ENCODE measurements at places on chromosomes 1 and 21.
A peak's percentile ranks its signal among the peaks of the same experiment; 100 is the strongest.

DNA sequence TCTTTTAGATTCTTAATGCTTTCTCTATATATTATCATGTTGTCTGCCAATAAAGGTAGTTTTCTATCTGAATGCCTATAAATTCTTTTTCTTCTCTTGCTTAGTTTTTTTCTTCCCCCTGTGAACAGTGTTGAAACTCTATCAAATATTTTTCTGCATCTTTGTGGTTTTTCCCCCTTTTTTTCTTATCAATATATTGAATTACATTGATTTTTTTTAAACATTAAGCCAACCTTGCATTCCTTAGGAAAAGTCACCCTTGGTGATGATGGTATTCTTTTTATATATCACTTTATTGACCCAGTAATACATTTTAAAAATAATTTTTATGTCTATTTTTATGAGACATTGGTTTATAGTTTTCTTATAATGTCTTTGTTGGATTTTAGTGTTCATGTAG is 131.7 kb downstream of the RABGAP1L start:
- no peak for DNase-seq

- no peak for DNase-seq
These were observed 3.2 kb upstream of the IBA57 start for GRCh38 chr1:228162286-228163006.

- DNase-seq = peak; percentile 11
These were observed at the start of gene TSPAN2 for GRCh38 chr1:115089420-115090185. Gene TSPAN2 (minus strand): TSS chr1:115089503. CDS start chr1:115089432, 71 bp downstream.

- no peak for DNase-seq
These were observed at the start of gene ZBTB7B for GRCh38 chr1:155002464-155003226. Gene ZBTB7B (plus strand): TSS chr1:155002802. CDS start chr1:155014661, 11,859 bp downstream.

- DNase-seq = peak; percentile 22
These were observed 11.5 kb upstream of the HCRTR1 start for GRCh38 chr1:31605908-31606427.

DNA sequence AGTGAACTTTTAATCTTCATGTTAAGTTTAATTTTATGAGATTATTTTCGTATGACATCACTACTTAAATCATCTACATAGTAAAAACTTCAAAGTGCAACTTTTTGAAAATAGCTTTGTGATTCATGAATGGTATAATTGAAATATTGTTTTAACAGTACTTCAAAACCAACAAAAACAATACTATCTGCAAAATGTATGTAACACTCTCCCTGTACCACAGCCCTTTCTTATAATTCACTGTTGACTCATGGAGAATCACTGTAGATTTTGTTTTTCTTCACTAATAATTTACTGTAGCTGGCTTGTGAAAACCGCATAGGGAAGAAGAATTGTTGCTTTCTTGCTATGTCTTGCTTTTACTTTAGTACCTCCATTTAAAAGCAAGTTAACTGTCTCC is 301.4 kb upstream of the ADAMTS5 start:
- DNase-seq = no peak

DNA sequence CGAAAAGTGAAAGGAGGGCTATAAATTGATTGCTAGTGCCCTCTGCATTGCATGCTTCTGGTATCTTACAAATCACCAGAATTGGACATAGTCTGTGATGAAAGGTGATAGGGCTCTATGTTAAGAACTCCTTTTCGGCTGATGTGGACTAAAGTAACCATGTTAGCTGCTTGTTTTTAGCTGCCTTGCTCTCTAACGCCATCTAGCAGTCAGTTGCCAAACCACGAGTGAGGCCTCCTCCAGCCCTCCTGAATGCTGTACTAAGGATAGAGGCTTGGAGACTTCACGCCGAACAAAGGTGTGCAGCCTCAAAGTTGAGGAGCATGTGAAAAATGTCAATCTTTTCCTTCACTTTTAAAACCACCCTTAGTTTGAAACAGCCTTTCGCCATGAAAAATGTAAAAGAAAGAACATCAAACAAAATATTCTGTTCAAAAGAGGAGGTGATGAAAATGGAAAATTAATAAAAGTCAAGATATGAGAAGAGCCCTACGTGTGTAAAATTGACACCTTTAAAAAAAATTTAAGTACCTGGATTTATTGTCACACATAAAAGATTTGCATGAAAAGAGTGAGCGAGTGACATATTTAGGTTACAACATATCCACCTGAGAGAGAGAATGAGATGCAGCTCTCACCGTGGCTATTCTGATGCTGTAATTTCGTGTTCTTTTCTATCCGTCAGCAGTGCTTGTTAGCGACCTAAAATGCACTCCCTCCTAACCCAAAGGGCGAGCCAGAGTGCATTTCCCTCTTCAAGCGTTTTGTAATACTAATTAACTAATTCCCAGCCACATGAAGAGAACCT is 8.1 kb downstream of the LRRC53 start:
- DNase-seq = peak; percentile 19

GRCh38 chr1:31064718-31065309 is 703 bp downstream of the PUM1 start:
- DNase-seq = no peak

- no peak for DNase-seq
These were observed 95.0 kb upstream of the C1orf105 start for GRCh38 chr1:172325531-172325930.

DNA sequence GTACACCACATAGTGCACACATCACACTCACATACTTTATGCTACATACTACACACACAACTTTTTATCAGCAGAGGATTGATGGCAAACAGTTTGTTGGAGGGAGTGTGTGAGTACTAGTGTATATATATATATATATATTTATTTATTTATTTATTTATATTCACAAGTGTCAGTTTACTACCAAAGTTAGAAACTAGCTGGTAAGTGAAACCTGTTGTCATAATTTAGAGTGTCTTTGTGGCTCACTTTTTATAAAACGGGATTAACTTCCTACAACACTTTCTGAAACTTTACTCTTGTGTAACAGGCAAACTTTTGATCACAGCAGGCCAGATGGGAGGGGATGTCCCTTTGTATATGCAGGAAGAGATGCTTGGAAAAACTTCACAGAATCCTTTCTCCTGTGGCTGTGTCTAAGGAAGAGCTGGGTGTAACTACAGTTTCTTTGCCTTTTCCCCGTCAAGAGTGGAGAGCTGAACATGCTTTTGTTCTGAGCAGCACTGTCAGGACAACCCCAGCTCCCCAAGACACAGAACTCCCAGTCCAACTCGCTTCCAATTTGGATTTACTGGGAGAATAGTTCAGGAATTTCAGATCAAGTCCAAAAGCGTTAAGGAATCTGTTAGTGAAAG is 1.9 kb upstream of the SAMD13 start:
- no peak for DNase-seq

DNA sequence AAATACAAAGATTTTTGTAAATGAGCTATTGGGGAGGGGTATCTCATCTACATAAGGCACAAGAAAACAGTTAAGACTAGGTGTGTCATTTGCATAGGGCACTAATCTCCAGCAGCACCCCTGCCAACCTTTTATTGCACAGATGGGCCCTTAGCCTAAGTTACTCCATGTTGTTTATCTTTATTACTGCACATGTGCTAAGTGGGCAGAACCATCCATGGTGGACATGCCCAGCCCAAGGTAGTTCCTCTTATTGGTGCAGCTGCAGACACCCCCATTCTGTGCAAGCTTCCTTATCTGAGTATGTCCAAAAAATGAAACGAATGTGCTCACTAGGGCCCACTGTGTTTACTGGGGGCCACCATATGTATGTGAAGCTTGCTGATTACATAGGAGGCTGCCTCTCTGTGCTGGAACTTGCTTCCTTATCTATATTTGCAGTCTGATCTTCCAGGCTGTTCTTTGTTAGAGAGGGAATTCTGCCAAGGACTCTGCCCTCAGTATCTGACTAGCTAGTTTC is 77.3 kb upstream of the NEK7 start:
- no peak for DNase-seq

- no peak for DNase-seq
These were observed 56.8 kb upstream of the ABCG1 start for GRCh38 chr21:42161956-42162681.

DNA sequence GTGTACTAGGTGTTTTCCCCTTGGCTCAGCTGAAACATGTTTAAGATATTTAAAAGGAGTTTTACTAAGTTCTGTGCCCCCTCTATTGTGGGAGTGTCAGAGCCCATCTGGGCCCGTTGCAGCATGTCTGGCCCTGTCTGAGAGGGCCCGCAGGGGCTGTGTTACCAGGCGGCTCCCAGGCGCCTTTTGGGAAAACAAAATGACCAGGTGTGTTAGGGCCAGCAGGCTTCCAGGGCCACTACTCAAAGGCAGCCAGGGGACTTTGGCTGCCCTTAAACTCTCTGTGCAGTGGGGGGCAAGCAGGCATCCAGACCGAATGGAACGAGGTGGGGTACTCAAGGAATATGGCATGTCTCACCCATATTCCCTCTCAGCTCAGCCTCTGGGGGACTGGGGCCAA is 111.7 kb downstream of the KCNN3 start:
- DNase-seq = no peak

- DNase-seq = no peak
These were observed 229.7 kb downstream of the C1orf94 start for GRCh38 chr1:34406377-34406776.

DNA sequence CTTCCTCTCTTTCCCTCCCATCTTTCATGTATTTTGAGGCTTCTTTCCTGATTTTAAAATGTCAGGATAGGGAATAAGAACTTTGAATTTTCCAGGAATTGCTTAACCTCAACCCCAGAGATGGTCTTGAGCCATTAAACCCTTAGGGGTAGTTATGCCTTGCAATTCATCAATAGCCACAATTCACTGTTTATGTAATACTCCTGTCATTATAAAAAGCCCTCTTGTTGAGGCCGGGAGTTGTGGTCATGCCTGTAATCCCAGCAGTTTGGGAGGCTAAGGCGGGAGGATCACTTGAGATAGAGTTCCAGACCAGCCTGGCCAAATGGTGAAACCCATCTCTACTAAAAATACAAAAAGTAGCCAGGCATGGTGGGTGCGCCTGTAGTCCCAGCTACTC is 24.5 kb downstream of the SPATA45 start:
- DNase-seq = no peak

DNA sequence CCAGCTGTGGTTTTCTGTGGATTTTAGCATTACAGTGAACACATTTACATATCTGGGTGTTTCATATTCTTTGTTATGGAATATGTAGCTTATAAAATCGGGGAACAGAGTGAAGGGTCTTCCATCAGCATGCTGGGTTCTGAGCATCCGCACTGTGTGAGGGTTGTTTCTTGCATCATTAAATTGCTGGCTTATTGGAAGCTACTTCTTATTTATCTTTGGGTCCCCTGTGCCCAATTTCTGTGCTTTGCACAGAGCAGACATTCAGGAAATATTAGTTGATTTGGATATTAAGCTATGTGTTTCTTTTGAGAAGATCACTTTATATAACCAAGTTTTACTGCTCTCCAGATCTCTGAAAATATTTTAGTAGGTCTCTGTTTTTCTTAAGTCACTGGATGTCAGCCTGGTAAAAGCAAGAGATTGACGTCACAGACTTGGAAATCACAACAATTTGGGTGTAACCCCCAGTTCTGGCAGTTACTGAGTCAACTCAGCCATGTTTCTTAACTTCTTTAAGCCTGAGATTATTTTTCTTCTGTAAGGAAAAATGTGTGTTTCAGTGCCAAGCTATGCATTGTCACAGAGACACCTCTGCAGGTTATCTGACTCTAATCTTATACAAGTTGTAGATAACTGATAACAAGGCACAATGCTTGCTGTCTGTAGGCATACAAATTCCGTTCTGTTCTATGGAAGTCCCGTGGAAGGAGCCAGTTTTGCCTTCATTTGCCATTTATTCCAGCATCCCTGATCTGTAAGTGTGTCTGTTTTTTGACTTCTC is 258.3 kb upstream of the KAZN start:
- DNase-seq = no peak

DNA sequence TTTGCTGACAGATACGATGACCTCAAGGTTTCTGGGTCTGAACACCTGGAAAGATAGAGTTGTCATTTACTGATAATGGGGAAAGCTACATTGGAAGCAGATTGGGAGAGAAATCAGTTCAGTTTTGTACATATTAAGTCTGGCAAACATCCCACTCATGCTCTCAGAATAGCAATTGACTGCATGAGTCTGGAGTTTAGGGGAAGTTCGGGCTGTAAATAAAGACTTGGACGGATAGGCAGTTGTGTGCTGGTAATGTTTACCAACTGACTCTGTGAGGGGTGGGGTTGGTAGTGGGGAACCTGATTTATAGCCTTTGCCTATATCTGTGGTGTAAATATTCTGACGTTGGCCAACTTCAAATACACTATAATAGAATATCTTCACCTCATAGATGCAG is 4.0 kb downstream of the H6PD start:
- DNase-seq = no peak

DNA sequence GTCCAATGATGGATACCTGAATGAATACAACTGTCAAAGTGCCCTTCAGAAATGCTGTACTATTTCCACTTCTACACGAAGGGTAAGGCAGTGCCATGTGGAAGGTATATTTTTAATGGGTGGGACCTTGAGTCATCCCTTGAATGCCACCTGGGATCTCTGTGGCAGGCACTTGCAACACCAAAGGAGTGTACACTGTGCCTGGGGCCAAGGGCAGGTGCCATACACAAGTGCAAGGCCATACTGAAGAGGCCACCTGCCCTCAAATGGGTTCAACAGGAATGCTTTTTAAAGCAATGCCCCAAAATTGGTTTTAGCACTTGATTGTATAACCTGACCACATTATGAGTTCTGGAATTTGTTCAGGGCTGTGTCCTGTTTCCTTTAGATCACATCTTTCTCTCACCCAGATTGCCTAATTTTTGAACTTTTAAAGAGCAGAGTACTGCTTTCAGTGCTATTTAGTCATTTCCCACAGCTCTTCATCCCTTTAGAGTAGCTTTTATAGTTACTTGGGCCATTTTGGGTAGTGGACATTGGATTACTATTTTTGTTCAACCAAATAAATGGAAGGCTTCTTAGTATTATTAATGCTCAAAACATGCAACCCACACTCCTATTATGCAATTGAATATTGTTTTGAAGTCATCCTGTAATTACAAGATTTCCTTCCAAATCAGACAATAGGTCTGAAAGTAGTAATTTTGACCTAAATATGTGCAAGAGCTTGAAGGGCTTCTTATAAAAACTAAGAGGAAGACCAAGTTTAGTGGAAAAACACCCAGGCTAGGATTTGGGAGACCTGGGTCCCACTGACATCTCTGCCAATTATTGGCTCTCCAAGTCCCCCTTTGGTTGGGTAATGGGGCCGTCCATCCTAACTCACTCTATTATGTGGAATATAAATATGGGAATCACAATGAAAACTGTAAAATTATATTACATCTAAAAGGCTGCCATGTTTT is 57.2 kb downstream of the LEPR start:
- no peak for DNase-seq

GRCh38 chr1:39677645-39678044 is 5.7 kb upstream of the NT5C1A start:
- DNase-seq = no peak

GRCh38 chr1:70495370-70495769 is 84.3 kb downstream of the CTH start:
- no peak for DNase-seq

GRCh38 chr1:223759273-223759672 is 46.9 kb downstream of the CAPN2 start:
- no peak for DNase-seq

GRCh38 chr1:220153147-220153546 is 59.2 kb downstream of the IARS2 start:
- no peak for DNase-seq

Measured in stimulated activated CD4-positive, alpha-beta T cell treated with anti-CD3 and anti-CD28 coated beads, Interleukin-4, amount 100 ng/mL, for 48 hours (primary cell).